ENCODE measurements at places on chromosomes 11 and 22.

DNA sequence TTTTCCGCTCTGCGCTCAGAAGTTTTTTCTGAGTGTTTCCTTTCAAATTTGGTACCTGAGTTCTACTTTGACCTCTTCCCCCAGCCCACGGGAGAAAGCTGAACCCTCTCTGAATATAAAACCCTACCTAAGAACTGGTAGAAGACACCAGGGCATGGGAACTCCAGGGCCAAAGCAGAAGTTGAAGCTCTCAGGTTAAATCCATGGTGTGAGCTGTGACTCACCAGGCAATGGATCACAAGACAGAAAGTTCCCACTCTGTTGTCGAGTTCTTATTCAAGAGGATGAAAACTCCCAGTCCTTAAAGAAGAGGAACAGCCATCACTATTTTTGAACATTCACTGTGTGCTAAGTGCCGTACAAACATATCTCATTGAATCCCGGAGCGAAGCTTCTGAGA is 8.9 kb downstream of the TMEM218 start:
- no peak for DNase-seq

DNA sequence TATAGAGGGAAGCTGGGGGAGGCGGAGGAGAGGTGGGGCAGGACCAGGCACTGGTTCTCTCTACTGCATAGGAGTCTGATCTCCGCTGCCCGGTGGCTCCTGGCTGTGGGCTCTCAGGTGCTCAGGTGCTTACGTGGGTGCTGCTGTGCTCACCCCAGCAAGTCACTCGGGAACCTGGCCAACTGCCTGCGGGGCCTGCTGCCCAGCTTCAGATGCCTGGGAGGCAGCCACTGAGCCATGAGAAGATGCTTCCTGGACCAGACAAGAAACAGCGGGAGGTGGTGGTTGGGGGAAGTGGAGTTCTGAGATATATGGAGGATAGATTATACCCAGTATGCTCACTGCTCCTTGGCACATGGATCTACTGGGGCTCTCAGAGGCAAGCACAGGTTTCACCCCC is 1303.4 kb downstream of the TBC1D22A start:
- no peak for DNase-seq

DNA sequence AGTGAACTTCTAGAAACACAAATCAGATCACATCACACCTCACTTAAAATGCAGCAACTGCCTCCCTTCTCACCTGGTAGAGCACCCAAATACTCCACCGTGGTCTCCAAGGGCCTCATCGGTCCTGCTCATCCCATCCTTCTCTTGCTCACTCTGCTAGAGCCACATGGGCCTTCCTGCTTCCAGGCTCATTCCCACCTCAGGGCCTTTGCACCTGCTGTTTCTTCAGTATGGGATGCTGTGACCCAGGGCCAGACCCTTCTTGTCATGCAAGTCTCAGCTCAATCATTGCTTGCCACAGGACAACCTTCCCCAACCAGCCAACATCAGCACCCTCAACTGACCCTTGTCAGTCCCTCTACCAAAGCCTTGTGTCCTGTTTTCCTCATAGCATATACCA is 124.9 kb downstream of the GALNT18 start:
- DNase-seq = no peak

- DNase-seq = no peak
Measured at GRCh38 chr11:79113054-79113690, 327.7 kb downstream of the TENM4 start.

GRCh38 chr22:38086942-38087341 is 3.0 kb upstream of the SLC16A8 start:
- DNase-seq = no peak

- no peak for DNase-seq
Measured at GRCh38 chr11:131544591-131544990, 174.2 kb downstream of the NTM start.

DNA sequence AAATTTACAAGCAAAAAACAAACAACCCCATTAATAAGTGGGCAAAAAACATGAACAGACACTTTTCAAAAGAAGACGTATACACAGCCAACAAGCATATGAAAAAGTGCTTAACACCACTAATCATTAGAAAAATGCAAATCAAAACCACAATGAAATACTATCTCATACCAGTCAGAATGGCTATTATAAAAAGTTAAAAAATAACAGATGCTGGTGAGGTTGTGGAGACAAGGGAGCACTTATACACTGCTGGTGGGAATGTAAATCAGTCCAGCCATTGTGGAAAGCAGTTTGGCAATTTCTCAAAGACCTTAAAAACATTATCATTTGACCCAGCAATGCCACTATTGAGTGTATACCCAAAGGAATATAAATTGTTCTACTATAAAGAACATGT is 72.3 kb downstream of the BBOX1 start:
- DNase-seq = no peak

- no peak for DNase-seq
Measured at GRCh38 chr11:122593473-122594420, 61.8 kb upstream of the UBASH3B start.

DNA sequence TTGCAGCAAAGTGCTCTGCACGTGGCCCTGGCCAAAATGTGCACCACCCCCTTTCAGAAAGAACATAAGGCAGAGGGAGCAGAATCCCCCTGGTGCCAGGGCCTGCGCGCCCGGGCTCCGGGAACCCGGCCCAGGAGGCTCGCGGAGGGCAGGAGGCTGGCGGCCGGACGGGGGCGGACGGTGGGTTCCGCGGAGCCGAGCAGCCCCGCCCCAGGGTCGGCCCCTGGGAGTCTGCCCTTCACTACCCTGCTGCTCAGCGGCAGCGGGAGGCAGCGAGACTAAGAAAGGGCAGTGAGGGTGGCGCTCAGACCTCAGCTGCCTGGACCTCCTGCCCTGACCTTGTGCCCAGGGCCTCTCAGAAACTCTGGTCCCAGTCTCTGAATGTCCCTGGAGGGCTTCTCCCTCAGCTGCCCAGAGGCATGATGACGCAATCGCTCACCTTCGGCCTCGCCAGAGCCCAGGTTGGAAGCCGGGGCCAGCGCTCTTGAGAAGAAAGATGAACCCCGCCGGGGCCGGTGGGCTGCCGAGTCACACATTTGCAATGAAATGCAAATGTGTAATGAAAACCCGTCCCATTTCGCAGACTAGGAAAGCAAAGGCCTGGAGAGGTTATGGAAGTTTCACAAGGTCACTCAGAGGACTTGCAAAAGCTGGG is 1.1 kb upstream of the CLMP start:
- no peak for DNase-seq

GRCh38 chr11:63906585-63906984 is 10.4 kb downstream of the RCOR2 start:
- DNase-seq = no peak

DNA sequence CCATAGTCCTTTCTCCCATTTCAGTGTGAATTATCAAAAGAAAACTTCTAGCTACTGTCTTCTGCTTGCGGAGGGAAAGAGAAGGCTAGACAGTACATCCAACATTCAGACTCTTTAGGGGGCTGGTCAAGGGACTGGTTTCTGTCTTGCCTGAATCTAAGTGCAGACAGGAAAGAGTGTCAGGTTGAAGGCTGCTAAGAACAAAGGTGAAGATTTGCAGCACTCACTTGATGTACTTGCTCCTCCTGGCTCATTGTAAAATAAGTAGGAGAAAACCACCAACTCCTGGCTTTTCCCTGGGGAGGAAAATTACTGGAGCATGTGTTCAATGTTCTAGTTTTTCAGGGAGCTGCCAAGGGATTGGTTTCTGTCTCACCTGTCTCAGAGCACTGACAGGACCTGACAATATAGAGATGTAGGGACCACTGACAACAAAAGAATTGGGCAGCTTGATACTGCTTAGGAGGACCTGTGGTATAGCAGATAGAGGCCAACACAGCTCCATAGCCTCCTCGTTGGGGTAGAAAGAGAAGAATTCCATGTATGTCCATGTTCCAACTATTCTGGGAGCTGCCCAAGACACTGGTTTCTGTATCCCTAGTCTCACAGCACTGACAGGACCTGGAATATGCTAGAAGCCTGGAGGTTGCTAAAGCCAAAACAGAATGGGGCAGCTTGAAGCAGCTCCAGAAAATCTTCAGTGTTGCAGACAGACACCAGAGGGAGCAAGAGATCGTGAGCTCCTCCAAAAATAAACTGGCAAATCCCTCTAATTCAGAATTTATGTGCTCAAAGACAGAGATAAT is 39.7 kb upstream of the MMP12 start:
- no peak for DNase-seq
